ENCODE measurements at places on chromosomes 1 and 21.

- no peak for DNase-seq
These were observed 471.6 kb upstream of the ADGRL4 start for GRCh38 chr1:79478160-79478559.

GRCh38 chr1:58189453-58189852, 357.1 kb downstream of the OMA1 start:
- DNase-seq = no peak

DNA sequence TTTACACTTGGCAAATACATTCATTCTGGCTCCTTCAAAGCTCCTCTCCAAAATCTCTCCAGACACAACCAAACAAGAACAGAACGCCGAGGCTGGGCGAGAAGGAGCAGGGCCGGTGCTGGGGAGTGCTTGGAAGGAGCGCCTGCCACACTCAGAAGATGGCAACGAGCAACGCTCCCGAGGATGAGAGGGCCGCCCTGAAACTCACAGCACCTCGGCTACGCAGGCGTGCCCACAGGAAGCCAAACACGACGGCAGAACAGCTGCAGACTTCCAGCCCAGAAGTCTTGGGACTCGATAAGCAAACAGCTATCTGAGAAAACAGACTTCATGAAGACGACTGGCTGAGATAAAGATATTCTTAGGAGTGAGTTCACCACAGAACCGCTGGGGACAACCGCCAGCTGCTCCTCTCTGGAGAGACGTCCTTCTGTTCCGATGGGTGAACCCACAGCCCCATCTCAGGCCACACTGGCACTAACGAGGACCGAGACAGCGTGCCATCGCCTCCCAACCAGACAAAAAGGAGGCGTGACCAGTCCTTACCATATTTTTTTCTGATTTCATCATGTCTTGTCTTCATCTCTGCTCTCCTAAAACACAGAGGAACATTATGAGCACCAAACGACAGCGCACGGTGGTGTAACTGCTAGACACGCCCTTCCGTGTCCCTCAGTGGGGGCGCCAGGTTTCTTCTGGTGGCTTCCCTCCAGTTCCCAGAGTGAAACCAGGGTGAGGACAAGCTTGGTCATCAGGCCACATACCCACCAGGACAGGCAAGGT, 18.6 kb downstream of the PTTG1IP start:
- DNase-seq = no peak

- no peak for DNase-seq
These were observed 8.7 kb upstream of the CD53 start for GRCh38 chr1:110864287-110864686.

DNA sequence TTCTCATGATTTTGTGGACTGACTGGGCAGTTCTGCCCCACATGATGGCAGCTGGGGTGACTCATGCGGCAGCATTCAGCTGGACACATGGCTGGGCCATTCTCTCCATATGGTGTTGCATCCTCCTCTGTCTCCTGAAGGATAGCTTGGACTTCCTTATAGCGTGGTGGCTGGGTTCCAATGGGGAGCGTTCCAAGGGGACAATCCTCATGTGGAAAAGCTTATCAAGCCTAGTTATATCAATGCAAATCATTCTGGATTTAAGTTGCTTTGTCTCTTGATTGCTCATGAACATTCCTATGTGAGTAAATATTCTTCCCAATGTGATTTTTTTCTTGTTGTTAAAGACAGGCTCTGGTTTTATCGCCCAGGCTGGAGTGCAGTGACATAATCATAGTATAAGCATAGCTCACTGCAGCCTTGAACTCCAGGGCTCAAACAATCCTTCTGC, 13.2 kb upstream of the SLC2A1 start:
- no peak for DNase-seq

DNA sequence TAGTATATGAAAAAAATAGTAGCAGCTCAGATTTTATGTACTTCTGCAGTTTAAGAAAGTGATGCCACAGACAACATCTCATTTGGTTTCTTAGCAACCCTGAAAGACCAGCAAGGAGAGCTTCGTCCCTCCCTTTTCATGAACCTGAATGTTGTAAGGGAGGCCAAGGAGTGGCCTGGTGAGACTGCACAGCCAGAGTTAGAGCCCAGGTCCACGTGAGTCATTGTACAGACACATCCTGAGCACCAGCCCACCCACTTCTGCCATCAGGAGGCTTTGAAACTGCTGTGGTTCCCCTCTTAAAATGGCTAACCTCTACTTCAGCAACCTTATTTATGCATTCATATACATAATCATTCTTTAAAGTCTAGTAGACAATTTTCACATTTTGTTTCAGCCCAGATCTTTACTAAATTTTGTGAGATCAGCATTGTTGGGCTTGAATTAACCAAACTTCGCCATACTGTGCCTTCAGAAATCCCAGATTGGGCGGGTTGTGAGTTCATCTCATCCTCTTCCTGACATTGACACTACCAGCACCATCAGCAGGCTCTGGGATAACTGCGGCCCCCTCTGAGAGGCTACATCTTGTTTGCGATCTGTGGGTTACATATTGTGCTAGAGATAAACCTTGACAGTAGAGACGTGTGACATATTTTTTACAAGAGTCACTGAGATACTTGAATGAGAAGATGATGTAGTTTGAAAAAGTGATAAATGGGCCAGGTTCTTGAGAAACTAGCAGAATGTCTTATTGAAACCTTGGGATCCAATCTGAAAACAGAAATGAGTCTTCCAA, 106.7 kb downstream of the CAMTA1 start:
- DNase-seq = no peak

DNA sequence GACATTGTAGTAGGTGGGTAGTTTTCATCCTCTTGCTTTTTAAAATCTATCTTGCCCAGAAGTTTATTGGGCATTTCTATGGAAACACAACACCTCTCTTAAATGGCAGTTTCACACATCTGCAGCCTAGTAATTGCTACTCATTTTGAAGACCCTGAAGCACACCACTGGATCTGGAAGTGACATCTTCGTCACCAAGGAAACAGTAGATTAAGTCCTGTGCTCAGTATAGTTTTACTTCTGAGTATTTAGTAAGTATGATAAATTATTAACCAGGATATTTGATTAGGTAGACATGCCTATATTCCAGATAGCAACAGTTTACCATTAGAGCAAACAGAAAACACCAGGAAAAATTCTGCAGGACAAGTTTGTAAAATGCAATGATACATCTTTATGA, 48.7 kb downstream of the UCK2 start:
- no peak for DNase-seq

- no peak for DNase-seq
These were observed 1.0 kb downstream of the ZBTB17 start for GRCh38 chr1:15974855-15975254.

- DNase-seq = no peak
These were observed 133.7 kb downstream of the COQ8A start for GRCh38 chr1:227073786-227074185.

DNA sequence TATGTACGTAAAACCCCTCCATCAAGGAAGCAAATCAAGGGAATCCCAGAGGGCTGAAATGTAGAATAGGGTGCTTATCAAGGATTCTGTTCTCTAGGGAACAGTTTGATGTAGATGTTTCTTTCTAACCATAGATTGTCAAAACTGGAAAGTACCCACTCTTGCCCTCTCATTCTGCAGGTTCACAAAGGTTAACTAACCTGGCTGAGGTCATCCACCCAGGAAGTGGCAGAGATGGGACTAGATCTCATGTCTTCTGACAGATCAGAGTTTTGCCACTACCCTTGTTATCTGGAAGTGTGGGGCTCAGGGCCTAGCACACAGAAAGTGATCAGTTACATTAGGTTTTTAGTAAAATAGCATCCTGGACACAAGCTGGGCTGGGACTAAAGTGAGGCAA, 47.4 kb downstream of the GFI1 start:
- DNase-seq = no peak

GRCh38 chr1:32127409-32128198, 19.7 kb downstream of the KPNA6 start:
- DNase-seq = no peak

All from stimulated activated CD4-positive, alpha-beta T cell treated with anti-CD3 and anti-CD28 coated beads, TNF-alpha, amount 100 ng/mL, for 1 hour (primary cell).